ENCODE measurements at places on chromosomes 7 and 10. TPM values are rescaled to one million over a fixed set of nuclear protein-coding genes. Genes with fewer than 3 reads are reported as not detected.

DNA sequence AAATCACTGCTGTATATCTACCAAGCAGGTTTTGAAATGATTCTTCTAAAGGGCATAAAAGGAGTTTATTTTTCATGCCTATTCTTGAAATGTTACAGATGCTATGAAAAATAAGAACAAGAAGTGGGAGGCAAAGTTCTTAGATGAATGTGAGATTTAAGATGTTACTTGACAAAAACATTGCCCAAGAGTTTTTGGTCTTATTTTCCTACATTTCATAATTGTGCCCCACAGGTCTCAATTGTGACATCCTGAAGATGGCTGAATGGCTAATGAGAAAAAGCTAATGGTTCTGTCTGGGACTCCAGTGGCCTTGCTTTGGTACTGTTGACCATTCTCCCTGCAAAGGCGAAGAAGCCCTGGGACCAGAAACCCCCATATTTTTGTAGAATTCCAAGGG is 43.0 kb upstream of the IFRD1 start:
- DNase-seq, result no peak

GRCh38 chr7:418636-419280 is 100.9 kb downstream of the PDGFA start:
- no peak for DNase-seq

DNA sequence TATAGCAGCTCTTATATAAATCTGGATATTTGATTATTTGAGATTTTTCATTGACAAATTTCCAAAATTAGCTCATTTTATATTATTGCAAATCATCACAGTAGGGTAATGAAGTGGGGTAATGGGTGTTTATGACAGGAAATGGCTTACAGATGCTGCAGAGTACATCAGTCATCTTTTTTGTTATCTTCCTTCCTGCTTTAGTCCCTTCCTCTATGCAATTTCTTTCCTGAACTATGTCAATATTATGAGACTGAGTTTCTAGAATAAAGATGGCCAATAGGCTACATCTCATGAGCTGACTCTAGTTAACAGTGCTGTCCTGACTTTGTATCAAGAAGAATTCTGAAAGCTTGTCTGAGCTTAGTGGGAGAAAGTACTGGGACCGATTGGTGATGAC is 244.5 kb downstream of the XPNPEP1 start:
- DNase-seq, result no peak

DNA sequence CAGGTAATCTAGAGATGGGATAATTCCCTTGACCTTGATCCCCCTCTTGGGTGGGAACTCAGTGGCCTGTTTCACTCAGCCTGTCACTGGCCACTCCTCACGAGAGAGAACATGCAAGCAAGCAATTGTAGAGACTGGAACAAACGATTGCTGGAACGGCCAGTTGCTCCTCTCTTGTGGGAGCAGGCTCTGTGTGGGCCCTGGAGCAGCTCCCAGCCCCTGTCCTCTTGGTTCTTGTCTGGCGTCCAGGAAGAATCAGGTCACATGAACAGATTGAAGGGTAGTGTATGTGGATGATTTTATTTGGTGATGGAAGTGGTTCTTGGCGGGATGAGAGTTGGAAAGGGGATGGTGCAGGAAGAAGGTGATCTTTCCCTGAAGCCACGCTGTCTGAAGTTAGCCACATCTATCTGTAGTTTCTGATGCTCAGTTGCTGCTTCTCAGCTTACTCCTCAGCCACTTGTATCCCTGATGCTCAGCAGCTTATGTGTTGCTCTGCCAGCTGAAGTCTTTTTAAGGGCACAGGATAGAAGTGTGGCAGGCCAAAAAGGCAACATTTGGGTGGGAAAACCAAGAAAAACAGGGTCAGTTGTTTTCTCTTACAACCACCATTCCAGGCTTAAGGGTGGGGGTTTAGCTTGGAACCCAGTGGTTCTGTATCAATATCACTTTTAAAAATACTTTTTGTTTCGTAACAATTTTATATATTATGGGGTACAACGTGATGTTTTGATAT is 15.9 kb downstream of the RNF133 start:
- no peak for DNase-seq

GRCh38 chr10:29105516-29106215 is 183.2 kb upstream of the LYZL1 start:
- DNase-seq, result no peak

DNA sequence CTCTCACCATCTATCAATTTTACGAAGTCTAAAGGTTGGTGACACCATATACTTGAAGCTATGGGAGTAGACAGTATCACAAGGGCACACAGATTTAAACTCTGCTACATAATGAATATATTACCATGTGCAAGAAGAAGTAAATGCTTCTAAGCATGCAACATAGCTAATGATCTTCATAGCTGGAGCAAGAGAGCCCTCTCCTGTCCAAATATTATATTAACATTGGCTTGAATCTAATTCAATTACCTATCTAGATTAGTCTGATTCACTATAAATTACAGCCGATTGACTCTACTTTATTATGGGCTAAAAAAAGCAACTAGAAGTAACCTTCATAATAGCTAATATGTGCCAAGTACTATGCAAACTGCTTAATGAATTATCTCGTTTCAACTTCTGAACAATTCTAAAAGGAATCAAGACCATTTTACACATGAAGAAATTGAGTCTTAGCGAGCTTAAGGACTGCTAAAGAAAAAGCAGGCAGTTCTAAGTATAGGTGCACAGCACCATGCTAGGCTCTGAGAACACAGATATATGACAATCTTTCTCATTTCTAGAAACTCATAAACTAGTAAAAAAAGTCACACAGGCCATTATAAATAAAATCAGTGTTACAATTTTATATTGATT is 21.9 kb downstream of the FRA10AC1 start:
- no peak for DNase-seq

- no peak for DNase-seq
These were observed 53.8 kb downstream of the TMEM26 start for GRCh38 chr10:61399406-61399805.

The ANXA8L1 gene
- not detected for total RNA-seq

The SDK1 gene
- 0.04 TPM for total RNA-seq

The EEPD1 gene
- 0.84 TPM for total RNA-seq

The SPDYE2B gene
- total RNA-seq, result not detected

All from CD8-positive, alpha-beta memory T cell (primary cell).